ENCODE measurements at places on chromosomes 7 and 10.

GRCh38 chr10:69538461-69538860, 34.8 kb downstream of the NEUROG3 start:
- no peak for DNase-seq

- no peak for DNase-seq
These were observed 482 bp upstream of the ERCC6 start for GRCh38 chr10:49539320-49539885.

DNA sequence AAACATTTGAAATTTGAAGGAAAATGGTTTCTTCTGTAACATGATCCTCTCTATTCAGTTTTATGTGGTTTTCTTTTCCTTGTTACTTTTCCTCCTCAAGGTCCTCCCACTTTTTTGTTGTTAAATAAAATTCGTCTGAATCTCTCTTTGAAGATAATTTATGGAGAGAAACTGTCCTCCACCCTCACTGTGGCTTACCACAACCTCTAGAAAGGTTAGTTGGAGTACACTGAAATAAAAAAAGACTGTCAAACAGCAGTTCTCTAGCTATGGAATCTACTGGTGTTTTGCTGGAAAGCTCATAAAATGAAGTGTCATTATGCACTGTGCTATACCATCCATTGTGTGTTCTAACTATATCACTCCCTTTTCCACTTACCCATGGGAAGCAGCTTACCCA, 189.4 kb downstream of the HDAC9 start:
- DNase-seq: no peak

- no peak for DNase-seq
These were observed 326.5 kb upstream of the SEMA3C start for GRCh38 chr7:81245353-81245752.

- DNase-seq: no peak
These were observed 1.8 kb upstream of the PDGFA start for GRCh38 chr7:521221-522070.

GRCh38 chr10:106900016-106900652, 264.4 kb downstream of the SORCS1 start:
- no peak for DNase-seq

DNA sequence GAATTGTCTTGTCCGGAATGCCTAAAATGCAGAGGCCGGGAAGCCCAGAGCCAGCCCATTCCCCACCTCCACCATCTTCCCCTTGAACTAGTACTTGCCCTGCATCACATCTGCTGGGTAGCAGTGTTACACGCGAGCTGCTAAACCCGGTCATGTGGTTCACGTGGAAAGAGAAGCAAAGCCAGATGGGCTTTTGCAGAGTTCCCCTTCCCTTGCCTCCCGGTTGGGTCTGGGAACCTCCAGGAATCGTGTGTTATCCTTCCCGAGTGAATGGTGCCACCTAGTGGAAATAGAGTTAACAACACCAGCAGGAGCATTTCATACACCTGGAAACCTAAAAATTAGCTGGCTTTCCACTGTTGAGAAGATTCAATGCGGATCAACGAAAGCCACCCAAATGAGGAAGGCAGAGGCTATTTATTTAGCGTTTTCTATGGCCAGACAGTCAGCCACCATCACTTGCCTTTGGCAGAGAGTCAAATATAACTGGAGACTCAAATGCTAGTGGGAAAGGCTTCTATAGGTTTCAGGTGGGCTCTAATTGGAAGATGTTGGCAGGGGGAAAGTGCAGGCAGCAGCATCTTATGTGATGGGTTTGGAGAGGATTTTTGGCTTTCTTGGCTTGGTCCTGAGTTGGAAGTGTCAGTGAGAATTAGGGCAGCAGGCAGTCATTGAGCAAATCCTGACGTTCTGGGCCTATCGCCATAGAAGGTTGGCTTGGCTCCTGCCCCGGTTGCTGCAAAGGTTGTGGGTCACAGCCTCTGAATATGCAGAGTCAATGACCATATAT, 12.9 kb upstream of the DENND2A start:
- DNase-seq: no peak

DNA sequence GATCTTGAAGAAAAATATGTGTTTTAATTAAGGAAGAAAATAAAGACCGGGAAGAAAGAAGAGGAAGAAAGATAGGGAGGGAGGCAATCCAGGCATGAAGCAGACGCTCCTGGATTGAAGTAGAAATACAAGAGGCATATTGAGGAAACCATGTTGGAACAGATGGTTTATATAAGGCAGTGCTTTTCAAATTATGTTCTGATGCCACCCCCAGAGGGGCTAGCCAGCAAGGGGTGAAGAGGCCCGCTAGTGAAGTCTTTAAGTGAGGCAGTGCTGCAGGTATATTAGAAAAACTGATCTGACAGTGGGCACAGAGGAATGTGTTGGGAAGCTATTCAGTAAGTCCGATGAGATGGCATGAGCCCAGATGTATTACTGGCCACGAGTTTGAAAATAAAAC, 40.1 kb downstream of the REEP3 start:
- no peak for DNase-seq

DNA sequence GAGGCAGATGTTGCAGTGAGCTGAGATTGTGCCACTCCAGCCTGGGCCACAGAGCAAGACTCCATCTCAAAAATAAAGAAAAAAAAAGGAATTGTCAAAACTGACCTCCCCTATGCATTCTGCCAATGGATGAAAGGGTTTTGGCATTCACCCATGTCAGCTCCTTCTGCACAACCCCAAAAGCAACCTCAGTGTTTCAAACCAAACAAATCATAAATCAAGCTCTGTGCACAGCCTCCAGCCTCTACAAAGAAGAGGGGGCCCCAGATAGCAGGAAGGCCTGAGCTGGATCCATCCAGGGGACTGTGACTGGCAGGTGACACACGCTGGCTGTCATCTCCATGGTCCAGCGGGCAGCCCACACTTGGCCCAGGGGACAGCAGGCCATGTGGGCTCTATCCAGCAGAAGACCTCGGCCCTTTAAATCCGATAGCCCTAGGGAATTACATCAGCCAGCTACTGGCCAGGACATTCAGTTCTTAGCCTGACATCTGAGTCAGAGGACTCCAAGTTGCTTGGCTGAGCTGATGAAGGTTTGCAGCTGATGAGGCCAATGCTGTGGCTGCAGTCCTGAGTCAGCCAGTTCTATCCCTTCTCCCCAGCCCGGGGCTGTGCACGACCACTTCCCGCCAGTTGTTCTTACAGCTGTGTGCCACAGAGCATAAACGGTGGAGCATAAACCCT, 52.0 kb upstream of the FIGNL1 start:
- DNase-seq: no peak

DNA sequence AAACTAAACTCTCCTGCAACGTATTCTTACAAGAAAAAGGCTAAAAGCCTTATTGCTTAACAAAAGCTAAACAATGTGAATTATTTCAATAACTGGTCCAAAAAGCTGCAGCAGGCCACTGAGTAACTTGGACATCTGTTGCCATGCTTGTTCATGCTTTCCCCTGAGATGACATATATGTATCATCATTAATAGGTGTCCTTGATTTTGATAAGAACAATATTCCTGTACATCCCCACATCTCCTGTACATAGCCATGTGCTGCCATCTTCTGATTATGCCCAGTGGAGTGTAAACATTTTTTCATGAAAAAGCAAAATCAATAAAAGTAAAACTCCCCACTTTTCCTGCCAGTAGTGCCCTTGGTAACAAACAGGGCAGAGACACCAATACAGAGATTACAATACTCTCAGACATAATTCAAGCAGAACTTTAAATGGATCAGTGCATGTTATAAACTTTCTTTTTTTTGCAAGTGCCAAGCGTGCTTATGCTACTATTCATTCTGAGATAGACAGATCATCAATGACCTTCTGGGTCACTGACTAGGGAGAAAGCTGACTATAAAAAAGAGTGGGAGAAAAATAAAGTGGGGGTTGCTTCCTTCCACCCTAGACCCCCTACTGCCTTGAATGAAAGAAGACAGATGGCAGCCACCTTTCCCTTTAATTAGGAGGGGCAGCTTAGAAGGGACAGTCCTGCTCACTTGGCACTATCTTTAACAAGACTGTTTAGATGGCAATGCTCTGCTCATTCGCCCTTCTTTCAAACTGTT, 205.5 kb upstream of the KLF14 start:
- no peak for DNase-seq

DNA sequence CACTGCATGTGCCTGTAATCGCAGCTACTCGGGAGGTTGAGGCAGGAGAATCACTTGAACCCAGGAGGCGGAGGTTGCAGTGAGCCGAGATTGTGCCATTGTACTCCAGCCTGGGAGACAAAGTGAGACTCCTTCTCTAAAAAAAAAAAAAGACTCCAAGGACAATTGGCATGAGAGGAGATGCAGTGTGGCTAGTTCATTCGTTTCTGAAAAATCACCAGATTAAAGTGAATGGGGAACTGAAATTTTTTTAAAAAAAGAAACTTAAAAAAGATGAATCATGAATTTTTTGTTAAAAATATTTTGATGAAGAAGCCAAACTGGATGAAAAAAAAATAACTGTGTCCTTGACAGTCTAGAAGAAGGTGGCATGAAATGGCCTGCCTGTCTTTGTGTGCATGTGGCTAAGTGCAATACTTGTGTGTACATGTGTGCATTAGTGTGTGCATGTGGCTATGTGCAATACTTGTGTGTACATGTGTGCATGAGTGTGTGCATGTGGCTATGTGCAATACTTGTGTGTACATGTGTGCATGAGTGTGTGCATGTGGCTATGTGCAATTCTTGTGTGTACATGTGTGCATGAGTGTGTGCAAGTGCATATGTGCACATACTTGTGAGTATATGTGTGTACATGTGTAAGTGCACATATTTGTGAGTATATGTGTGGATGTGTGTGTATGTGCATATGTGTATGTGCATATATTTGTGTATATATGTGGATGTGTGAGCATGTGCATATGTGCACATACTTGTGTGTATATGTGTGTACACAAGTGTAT, 391.7 kb upstream of the KLF6 start:
- DNase-seq: no peak

DNA sequence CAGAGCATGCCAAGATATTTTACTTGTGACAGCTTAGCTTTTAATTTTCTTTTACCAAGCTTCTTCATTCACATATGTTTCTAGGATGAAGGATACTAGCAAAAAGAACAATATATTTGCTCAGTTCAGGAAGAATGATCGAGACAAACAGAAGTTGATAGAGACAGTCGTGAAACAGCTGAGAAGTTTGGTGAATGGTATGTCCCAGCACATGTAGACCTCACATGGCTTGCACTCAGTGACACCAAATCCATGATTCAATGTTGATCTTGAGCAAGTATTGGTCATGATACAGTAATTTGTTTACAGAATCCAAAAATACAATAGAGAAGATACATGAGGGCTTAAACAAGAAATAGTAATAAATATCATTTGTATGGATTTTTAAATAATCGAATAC, 2.5 kb upstream of the CYP26C1 start:
- DNase-seq: no peak

DNA sequence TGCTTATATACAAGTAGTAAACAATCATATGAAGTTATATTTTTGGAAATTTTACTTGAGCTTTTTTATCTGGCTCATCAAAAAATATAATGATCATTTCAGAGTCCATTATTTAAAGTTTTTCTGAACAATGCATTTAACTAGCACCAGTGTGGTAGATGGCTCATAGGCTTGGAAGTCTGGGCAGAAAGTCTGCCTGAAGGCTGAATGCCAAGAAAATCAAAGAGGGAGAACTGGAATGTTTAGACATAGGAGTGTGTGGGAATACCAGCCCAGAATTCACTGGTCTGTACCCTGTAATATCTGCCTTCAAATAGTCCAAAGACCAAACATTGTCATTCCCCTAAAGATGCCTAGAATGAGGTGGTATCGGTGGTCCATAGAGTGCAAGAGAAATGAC, 40.3 kb upstream of the ANK3 start:
- no peak for DNase-seq

- no peak for DNase-seq
These were observed 459.1 kb downstream of the PLXNA4 start for GRCh38 chr7:132117181-132117580.

DNA sequence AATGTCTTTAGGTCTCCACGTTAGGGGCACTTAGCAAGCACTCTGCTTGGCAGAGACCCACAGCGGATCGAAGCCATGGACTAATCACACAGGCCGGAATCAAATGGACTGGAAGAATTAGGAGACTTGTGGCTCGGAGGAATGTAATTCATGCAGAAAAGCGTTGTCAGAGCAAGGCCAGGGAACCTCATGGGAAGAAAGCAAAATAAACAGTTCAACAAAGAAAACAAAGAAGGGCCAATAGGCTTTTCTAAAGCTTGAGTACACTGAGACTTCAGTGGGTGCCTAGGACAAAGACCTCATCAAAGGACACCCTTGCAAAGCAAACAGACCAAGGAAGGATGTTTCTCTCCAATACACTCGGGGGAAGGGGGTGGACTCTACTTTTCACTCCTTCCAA, 171.1 kb downstream of the GLI3 start:
- peak; percentile 4 for DNase-seq

- no peak for DNase-seq
These were observed 1.2 kb downstream of the PDIA4 start for GRCh38 chr7:149027055-149027454.

- DNase-seq: no peak
These were observed 67.6 kb downstream of the DNMBP start for GRCh38 chr10:99941942-99942820.

- no peak for DNase-seq
These were observed 13.4 kb upstream of the AP1S1 start for GRCh38 chr7:101140746-101141382.

GRCh38 chr7:15607529-15608210, 45.9 kb upstream of the AGMO start:
- no peak for DNase-seq

- no peak for DNase-seq
These were observed 26.7 kb upstream of the CUL1 start for GRCh38 chr7:148672041-148672440.

- no peak for DNase-seq
These were observed 23.7 kb downstream of the NMT2 start for GRCh38 chr10:15144788-15145187.

DNA sequence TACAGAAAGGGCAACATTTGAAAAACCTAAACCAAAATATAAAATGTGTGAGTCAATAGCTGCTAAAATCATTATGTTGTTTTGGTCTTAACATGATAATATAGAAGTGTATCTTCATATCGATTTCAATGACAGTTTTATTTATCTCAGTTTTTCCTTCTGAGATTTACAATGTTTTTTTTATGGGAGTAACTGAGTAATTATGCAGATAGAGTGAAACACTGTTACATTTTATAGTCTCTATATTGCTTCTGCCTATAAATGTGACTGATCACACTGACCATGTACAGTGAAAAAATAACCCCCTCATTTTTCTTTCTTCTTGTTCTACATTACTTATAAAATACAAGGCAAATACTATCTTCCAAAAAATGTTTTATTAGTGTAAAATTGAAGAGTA, 81.6 kb downstream of the ETV1 start:
- DNase-seq: no peak

- no peak for DNase-seq
These were observed 101.3 kb downstream of the SDHAF3 start for GRCh38 chr7:97218767-97219166.
